IMR-90 (cell line): ENCODE measurements at places on chromosomes 5 and 9. TPM values are rescaled to one million over a fixed set of nuclear protein-coding genes. Genes with fewer than 3 reads are reported as not detected.

The LSM11 gene
- 3.0 and 3.9 TPM in 2 replicates for total RNA-seq

The RPL37 gene
- 35.3 and 68.6 TPM in 2 replicates for total RNA-seq

The CD274 gene
- total RNA-seq, result 19.4 and 29.4 TPM in 2 replicates

DNA sequence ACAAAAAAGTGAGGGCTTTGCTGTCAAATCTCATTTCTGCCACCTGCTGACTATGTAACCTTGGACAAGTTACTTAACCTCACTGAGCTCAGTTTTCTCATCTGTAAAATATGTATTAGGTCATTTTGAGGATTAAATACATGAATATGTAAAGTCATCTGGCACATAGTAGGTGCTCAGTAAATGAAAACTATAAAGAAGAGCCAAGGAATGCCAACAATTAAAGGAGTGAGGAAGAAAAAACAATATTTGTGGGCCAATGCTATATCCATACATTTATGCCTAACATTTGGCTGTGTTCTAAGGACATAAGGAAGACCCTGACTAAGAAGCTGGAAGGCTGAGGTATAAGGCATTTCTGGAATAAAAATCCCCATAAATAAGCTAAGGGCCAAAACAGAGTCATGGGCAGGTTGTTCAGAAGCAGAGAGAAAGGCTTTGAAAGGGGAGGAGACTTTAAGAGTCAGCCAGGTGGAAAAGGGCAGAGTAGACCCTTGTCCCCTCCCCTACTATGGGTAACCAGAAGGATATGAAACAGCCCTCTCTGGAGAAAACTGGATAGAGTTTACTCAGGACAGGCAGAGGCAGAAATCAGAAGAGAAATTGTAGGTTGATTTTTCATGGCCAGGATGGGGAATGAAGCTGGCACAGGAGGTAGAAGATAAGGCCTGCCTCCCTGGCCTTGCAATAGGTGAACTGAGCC lies 47.6 kb upstream of the SIL1 start:
- no peak for DNase-seq

- no peak for DNase-seq
Measured at GRCh38 chr9:106228861-106229260, 534.5 kb downstream of the TMEM38B start.

DNA sequence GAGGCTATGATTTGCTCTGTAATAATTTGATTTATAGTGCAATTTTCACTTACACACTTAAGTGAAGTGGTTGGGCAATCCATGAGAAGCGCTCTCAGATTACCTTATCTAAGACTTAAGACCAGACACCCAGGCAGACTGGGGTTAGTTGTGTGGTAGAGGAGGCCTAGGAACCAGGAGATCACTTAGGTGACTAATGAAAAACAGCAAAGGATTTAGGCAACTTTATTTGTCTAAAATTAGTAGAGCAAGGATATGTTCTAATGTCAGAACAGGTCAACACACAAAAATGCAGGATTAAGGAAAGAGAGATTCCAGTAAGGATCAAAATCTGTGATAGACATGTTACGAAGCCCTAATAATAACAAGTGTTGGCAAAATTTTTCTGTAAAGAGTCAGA lies 913.8 kb downstream of the TLE1 start:
- DNase-seq, result peak; percentile 62

GRCh38 chr9:96020792-96021550 lies 145.5 kb downstream of the ERCC6L2 start:
- DNase-seq, result no peak

DNA sequence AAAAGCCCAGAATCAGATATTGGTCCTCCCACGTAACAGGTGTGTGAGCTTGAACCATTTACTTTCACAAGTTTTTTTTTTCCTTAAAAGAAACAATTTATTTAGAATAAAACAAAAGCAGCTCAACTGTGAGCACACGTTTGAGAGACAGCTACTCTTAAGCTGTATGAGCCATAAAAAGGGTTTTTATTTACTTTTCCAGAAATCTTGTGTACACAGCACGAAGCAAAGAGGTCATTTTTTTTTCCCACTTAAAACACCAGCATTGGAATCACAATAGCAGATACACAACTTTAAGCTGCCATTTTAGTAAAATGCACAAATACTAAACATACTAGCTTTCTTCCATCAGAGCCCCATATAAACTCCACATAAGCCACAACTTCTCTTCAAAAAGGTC lies 44.6 kb downstream of the JAKMIP2 start:
- DNase-seq, result no peak
